ENCODE measurements at places on chromosomes 13 and 19. TPM values are rescaled to one million over a fixed set of nuclear protein-coding genes. Genes with fewer than 3 reads are reported as not detected.
A peak's percentile ranks its signal among the peaks of the same experiment; 100 is the strongest.

- peak; percentile 24 for DNase-seq
These were observed 1.6 kb downstream of the DACT3 start for GRCh38 chr19:46659151-46660007.

LRRC8E gene
- total RNA-seq: 15.2 TPM

DNA sequence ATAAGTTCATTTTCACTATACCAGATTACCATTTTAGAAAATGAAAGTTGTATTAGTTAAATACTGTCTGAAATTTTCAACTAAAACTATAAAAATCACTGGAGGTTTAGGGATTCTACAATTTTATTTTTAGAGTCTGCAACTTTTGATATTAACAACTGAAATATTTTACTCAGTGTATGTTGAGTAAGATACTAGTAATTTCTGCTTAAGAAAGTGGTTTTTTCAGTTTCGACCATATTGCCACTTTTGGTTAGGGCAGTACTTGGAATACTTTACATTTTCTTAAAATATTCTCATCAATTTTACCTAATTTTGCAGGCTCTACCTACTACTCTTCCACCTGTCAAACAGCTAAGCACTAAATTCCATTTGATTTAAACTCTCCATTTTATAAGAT, 59.6 kb downstream of the KCNRG start:
- DNase-seq: no peak

- no peak for DNase-seq
These were observed 61.1 kb upstream of the GPR12 start for GRCh38 chr13:26821672-26822071.

DNA sequence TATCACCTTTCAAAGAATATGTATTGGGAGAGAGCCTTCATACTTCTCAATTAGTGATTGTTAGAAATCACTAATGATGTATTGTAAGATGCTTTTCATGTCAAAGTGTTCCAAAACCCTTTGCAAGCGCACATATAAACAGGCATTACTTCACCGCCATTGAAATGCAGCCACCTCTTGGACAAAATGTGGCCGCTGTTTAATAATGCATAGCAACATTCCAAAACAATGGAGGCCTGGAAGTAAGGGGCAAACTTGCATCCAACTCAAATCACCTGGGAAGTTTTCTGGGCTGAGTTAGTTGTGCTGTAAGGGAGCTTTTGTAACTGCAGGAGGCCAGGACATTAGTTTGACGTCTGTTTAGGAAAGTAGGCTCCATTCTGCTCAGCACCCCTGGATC, 438.1 kb downstream of the FGF9 start:
- no peak for DNase-seq

ZNF541 gene
- total RNA-seq: 0.27 TPM

- DNase-seq: no peak
These were observed 253.0 kb downstream of the PCDH9 start for GRCh38 chr13:66977161-66977560.

TPTE2 gene
- not detected for total RNA-seq

DNA sequence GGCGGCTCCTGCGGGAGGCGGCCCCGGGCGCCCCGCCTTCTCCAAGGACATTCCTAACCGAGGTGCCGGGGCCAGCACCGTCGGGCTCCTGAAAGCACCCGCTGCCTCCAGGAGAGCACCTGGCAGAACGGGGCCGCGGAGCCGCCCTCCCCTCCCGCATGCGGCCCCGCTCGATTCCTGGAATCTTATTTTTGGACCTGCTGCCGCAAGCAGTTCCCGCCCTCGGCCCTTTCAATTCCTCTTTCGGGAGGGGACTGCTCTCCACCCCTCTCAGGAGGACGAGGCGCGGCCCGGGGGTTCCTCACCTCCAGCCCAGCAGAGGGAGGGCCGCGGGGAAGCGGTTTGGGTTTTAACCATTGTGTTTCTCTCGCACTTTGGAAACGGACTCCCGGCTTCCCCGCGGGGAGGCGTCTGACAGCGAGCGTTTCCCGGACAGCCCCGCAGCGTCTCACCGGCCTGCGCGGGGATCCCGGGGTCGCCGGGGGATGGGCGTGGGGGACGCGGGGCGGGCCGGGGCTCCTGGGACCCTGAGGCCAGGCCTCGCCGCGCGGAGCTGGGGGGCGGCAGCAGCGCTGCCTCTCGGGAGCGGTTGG, 849 bp downstream of the GAS6 start:
- DNase-seq: peak; percentile 32

DNA sequence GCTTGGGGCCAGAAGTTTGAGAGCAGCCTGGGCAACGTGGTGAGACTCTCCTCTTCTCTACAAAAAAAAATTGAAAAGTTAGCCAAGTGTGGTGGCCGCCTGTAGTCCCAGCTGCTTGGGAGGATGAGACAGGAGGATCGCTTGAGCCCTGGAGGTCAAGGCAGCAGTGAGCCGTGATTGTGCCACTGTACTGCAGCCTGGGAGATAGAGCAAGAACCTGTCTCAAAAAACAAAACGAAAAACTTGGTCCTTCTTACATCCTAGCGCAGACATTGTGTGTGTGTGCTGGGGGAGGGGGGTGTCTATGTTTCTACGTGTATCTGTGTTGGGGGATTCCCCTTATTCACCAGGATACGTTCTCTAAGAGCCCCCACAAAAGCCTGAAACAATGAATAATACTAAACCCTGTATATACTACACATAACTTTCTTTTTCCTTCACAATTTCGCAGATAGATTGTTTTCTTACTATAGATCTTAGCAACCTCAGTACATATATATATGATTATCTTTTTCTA, 7.9 kb downstream of the AXL start:
- DNase-seq: no peak

DNA sequence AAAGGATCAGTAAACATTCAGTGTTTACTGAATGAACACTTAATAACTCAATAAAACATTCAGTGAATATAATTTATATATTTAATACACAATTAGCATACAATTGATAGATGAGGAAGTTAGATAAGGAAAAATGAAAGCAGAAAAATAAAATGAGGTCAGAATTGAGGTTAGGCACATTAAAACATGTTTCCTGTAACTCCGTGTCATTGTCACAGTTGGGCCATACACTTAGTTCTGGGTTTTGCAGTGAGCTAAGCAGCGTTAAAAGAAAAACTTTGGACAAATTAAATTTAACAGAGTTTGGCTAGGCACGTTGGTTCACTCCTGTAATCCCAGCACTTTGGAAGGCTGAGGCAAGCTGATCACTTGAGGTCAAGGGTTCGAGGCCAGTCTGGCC, 71.4 kb downstream of the MIPEP start:
- DNase-seq: no peak

NPHS1 gene
- total RNA-seq: not detected

- no peak for DNase-seq
These were observed 95.3 kb downstream of the KL start for GRCh38 chr13:33111414-33112110.

ZBTB32 gene
- not detected for total RNA-seq

- no peak for DNase-seq
These were observed 52.5 kb downstream of the CRYL1 start for GRCh38 chr13:20473139-20473538.

EFNA2 gene
- not detected for total RNA-seq

TSSK6 gene
- 0.07 TPM for total RNA-seq

SYCN gene
- total RNA-seq: not detected
